ENCODE measurements at places on chromosomes 12 and 14.

- DNase-seq: no peak
These were observed 297.0 kb downstream of the FUT8 start for GRCh38 chr14:65709576-65709975.

DNA sequence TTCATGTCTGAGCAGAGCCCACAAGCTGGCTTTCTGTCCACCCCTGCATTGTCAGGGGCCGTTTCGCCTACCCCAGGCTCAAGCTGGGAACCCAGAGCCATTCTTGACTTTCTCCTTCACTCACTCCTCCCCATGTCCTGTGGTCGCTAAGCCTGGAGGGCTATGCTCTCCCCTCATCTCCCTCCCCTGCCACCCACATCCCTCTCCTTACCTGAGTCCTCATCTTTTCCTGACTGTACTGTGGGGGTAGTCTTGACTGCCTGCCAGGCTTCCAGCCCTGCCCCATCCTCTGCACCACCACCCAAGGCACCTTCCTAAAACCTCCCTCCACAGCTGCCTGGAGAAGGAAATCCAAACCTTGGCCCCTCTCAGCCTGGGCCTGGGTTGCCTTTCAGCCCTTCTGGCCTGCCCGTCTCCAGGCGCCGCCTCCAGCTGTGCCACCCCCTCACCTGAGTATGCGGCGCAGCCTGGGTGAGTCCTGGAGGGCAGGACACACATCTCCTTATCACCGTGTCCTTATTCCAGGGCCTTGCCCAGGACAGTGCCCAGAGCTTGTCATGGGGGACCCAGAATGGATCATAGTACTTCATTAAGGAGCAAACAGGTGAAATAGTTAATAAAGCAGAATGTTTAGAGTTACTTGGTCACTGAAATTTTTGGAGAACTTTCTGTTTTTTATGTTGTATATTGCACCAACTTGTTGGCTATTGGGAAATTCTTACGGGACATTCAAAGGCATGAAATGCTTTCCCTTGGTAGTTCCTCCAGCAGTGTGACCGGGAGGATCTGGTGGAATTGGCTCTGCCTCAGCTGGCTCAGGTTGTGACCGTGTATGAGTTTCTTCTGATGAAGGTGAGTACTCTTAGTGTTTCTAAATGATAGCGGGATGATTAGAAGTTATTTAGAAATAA, 14.5 kb downstream of the ZNF839 start:
- DNase-seq: no peak

DNA sequence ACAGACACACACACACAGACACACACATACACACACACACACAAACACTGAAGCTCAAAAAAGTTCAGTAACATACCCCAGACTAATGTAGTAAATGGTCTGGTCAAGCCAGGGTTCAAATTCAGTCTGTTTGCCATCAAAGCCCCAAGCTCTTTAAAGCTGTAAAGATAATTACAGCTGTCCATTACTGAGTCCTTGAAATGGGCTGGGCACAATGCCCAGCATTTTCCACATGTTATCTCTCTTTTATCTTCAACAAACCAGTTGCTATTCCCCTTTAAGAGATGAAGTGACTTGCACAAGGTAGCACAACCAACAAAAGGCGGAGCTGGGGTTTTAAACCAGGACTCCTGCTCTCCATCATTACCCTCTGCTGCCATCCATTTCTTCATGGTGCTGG, 7.6 kb upstream of the UNC119B start:
- no peak for DNase-seq

GRCh38 chr12:129312048-129312447, 458.8 kb downstream of the GLT1D1 start:
- peak; percentile 11 for DNase-seq

DNA sequence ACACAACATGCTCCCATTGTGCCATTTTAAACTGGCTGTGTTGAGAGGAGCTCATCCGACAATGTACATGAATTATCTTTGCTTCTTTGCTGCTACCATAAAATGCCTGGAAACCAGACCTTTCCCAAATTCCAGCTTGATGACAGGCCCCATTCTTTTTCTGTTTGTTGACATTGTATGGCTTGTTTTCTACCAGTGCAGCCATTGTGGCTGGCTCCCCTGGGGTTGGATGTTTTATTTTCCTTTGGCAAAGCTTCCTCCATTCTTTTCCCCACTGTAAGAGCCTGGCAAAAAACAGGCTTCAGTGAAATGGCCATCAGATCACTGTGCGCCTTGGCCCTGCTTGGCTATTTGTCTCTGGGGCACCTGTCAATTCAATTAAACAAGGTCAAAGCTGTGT, 532.5 kb downstream of the VRK1 start:
- no peak for DNase-seq

- DNase-seq: no peak
These were observed 522.0 kb upstream of the SEL1L start for GRCh38 chr14:82055515-82056115.

DNA sequence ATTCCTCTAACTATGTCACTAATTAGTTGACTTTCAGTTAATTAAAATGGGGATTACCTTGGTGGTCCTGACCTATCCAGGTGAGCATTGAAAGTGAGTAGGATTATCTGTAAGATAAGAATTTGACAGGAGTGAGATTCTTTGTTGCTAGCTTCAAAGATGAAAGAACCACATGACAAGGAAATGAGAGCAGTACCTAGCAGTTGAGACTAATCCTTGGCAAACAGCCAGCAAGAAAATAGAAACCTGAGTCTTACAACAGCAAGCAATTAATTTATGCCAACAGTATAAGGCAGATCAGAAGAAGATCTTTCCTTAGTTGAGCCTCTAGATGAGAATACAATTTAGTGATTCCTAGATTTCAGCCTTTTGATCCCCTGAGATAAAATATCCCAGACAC, 1058.4 kb downstream of the LRFN5 start:
- DNase-seq: peak; percentile 1

GRCh38 chr12:18861287-18861858, 123.5 kb downstream of the CAPZA3 start:
- DNase-seq: peak; percentile 41

- DNase-seq: peak; percentile 47
These were observed 753.1 kb upstream of the TBX3 start for GRCh38 chr12:115437061-115437567.

DNA sequence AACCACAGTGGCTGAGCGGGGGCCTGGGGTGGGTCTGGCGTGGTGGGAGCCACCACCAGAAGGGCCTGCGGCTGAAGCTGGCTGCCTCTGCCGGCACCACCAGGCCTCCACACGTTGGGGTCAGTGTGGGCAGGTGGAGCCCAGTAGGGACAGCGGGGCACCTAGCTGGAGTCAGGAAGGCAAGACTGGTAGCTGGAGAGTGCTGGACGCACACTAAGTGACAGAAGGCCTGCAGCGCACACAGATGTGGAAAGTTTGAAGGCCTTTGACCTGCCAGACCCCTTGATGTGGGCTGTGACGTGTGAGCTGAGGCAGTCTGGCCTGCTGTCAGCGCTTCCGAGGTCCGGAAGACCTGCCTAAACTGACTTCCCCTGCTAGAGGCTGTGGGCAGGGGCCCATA, 26.3 kb downstream of the RIN3 start:
- DNase-seq: no peak

- DNase-seq: no peak
These were observed 58.6 kb downstream of the KCNA5 start for GRCh38 chr12:5102261-5102789.

DNA sequence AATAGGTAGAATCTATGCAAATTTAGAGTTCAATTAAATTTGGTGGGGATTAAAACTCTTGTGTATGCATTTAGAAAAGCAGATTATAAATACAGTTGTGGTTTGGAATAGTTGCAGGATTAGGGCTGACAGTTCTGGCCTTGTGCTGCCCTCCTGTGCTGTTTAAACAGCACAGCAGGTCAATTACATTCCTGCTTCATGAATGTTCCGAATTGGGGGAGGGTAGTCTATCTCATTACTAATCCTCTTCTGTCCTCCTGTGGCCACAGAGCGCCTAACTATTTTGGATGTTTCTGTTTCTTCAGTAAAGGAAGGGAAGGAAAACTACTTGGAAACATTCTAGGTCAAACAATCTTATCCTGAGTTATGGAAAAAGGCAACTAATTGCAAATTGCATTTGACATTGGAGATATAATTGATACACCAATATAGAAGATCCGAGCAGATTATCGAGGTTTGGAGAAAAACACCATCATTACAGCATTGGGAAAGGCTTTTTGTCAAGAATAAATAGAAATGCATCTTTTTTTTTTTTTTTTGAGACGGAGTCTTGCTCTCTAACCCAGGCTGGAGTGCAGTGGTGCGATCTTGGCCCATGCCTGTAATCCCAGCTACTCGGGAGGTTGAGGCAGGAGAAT, 8.7 kb upstream of the GPR19 start:
- DNase-seq: no peak

GRCh38 chr14:73261075-73261474, 23.8 kb downstream of the PAPLN start:
- DNase-seq: no peak

- no peak for DNase-seq
These were observed 29.5 kb upstream of the EVL start for GRCh38 chr14:100035700-100036099.

DNA sequence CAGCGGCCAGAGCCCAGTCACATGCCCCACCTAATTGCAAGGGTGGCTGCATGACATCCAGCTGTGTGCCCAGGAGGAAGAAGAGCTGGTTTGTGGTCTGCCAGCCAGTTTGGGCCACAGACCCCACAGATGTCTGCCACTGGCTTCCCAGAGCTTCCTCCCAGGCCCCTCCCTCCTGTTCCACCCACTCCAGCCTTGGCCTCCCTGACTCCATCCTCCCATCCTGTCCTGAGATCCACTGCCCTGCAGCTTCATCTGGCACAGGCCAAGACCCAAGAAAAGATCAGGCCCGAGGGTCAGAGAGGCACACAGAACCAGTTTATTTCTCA, 5.9 kb downstream of the NGB start:
- DNase-seq: no peak

GRCh38 chr12:77940011-77940423, 109.3 kb downstream of the NAV3 start:
- no peak for DNase-seq

DNA sequence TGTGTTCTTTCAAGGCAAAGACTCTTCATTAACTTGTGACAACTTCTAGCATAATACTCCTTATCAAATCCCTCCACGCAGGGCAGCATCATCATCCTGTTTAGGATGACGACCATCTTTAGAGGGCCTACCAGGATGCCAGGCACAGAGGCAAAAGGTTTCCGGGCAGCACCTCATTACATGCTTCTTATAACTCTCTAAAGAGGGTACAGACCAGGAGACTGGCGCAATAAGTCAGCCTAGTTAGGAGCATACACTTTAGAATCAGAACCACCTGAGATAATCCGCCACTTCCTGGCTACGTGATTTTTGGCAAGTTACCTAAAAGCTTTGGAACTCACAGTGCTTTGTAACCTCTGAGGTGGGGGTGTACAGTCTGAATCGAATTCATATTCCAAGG, 136.0 kb upstream of the NOS1 start:
- DNase-seq: no peak

GRCh38 chr14:95935228-95935822, 58.7 kb downstream of the TUNAR start:
- peak; percentile 47 for DNase-seq

GRCh38 chr12:65229441-65229840, 49.0 kb upstream of the MSRB3 start:
- DNase-seq: no peak

DNA sequence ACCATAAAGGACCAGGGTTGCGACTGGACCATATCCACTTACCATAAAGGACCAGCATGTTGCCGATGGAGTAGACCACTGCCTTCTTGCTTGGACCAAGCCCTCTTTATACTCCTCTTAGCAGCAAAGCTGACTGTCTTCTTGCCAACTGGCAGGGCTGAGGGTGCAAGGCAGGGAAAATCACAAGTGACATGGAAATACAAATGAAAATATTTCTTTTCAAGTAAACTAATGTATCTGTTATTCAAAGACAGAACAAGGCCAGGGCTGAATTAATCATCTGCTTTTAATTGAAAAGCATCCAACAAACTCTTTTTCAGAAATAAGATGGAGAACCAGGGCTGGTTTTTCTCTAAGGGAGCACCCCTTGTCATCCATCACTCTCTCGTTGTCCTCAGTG, at the start of gene CELA1:
CELA1 (minus strand) TSS at position 99 of the 400 bp plus-strand sequence; CDS start at position 58, 41 bp downstream.
- DNase-seq: no peak

GRCh38 chr12:131720921-131721320, 10.0 kb downstream of the SFSWAP start:
- no peak for DNase-seq

- no peak for DNase-seq
These were observed 31.7 kb upstream of the KCNH3 start for GRCh38 chr12:49507139-49507538.

DNA sequence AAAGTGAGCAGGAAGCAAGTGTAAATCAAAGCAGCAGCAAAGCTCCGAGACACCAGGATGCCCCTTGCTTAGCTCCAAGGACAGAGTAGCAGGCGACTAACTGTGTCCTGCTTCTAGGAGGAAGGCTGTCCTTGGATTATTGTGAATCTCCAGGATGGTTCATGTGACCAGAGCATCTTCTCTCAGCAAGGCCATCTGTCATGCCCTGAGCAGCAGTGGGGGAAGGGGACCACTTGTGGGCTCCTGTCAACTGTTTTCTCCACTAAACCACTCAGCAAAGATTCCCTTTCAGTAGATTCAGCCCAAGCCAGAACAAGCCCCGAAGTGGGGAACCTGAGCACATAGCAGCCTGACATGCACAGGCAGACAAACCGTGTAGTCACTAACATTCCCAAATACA, 19.4 kb downstream of the MAP3K9 start:
- no peak for DNase-seq

- DNase-seq: no peak
These were observed 317.0 kb upstream of the TMTC1 start for GRCh38 chr12:30100741-30101140.

- DNase-seq: no peak
These were observed 94.8 kb downstream of the BCL11B start for GRCh38 chr14:99177046-99177655.

DNA sequence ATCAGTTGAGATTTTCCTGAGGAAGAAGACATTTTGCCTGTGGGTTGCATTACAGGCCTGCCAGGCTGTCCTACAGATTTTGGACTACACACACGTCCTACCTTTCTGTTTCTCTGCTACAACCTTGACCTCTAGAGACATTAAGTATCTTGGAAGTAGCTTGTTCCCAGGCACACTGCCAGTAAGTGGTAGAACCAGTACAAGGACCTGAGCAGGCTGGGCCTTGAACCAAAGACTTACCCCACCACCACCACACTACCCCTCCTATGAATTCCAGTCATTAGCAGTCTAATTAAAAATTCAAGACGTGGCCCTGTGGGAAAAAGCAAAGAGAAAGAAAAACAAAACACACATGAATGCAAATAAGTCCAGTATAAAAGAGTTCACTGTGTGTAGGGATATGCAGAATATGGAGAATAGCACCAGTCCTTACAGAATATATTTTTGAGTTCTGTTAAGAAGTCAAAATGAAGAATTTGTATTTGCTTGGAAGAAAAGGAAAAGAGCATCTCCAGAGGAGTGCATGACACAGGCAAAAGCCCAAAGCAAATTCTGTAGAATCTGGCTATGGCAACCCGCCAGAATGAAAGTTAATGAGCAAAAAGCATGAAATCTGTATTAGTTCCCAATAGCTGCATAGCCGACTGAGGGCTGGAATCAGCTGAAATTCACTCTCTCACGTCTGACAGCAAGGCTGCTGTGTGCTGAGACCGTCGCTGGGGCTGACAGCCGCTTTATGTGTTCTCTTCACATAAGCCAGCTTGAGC, 74.3 kb upstream of the ST8SIA1 start:
- DNase-seq: no peak

Measured in Jurkat, Clone E6-1 (cell line).